GM23248 (cell line): ENCODE measurements at places on chromosomes 6 and 20.
A peak's percentile ranks its signal among the peaks of the same experiment; 100 is the strongest.

DNA sequence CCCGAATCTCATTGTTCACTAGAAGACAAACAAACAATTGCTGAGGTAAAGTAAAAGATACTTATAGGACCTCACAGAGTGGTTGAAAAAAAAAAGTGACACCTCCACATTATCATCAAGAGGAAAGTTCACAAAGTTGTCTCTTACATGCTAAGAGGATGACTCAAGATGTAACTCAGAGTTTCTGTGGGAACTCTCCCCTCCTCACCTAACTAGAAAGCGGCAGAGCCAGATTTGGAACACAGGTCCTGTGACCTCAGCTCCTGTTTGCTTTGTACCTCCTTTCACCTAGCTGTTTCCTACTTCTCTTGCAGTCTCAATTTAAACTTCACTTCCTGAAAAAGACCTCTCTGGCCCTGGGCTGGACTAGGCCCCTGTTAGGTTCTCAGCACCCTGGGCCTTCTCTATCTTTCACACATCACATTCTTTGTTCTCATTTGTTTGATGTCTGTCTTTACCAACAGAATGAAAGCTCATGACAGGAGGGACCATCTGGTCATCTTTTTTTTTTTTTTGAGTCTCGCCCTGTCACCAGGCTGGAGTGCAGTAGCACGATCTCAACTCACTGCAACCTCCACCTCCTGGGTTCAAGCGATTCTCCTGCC is 60.8 kb downstream of the CD24 start:
- DNase-seq = no peak

- no peak for DNase-seq
Measured at GRCh38 chr6:22471746-22472145, 97.6 kb upstream of the HDGFL1 start.

DNA sequence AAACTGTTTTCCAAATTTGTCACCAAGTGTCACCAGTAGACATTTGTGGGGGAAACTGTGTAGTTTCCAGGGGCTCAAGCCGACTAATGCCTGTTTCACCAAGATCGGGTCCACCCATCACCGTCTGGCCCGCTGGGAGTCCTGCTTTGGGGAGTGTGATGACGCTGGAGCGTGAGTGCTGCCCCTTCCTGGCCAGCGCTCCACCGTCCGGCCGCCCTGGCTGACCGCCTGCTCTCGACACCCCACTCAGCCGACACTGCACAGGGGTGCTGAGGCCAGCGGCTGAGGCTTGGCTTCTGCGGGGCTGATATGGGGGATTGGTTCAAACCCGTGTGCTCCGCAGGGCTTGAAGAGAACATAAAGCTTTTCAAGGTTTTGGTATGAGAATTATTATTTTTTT is 160.1 kb downstream of the SMOC2 start:
- DNase-seq = no peak

- DNase-seq = peak; percentile 88
Measured at GRCh38 chr6:39377539-39377950, 55.0 kb upstream of the KCNK16 start.

GRCh38 chr20:19952392-19952791 is 64.8 kb upstream of the NAA20 start:
- DNase-seq = no peak

DNA sequence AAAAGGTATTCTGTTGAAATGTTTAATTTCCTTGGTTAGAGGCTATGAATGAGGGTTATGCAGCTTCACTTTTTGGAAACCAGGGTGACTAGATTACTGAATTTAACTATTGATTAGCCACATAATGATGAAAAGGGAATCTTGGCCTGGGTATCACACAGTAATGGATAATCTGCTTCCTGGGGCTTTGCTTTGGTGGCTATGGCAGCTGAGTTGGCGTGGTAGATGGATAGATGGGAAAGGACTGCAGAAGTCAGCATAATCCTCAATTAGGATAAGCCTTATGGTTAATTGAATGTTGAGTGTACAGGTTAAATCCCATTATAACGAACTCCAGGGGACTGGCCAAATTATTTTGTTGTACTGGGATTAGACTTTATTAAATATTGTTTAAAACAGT is 5.2 kb downstream of the NCOA3 start:
- DNase-seq = no peak

- DNase-seq = no peak
Measured at GRCh38 chr6:38591439-38591838, 48.3 kb downstream of the BTBD9 start.

DNA sequence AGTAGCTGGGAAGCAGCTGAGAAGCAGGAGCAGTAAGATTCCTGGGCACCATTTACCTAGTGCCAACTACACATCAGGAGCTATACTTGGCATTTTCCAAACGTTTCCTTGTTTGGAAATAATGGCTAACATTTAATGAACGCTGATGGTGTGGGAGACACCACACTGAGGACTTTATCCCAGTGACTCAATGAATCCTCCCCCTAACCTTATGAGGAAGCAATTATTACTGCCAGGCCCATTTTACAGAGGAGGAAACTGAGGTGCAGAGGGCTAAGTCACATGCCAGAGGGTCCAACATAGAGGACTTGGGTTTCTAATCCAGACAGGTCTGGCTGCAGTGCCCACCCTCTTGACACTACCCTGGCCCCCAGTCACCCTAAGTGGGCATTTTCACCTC is 6.1 kb downstream of the PTGIS start:
- DNase-seq = peak; percentile 50

- DNase-seq = no peak
Measured at GRCh38 chr20:46071573-46071972, 18.2 kb downstream of the NCOA5 start.

DNA sequence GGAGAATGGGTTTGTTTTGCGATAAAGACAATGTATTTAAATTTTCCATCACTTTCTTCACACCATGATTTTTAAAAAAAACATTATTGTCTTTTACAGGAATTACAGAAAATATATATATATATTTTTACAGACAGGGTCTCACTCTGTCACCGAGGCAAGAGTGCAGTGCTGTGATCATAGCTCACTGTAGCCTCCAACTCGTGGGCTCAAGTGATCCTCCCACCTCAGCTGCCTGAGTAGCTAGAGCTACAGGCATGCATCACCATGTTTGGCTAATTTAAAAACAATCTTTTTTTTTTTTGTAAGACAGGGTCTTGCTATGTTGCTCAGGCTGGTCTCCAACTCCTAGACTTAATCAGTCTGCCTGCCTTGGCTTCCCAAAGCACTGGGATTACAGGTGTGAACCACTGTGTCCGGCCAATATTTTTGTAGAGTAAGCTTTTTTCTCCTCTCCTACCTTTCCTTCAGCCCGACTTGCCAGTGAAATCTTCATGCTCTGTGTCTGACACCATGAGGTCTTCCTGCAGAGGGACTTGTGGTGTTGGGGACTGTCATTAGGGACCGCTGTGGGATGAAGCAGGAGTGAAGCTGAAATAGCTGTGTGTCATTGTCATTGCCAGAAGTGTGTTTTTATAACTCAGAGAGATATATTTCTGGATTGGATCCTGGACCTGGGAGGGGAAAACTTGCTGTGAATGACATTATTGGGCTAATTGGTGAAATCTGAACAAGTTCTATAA is 13.2 kb downstream of the DSP start:
- peak; percentile 35 for DNase-seq

DNA sequence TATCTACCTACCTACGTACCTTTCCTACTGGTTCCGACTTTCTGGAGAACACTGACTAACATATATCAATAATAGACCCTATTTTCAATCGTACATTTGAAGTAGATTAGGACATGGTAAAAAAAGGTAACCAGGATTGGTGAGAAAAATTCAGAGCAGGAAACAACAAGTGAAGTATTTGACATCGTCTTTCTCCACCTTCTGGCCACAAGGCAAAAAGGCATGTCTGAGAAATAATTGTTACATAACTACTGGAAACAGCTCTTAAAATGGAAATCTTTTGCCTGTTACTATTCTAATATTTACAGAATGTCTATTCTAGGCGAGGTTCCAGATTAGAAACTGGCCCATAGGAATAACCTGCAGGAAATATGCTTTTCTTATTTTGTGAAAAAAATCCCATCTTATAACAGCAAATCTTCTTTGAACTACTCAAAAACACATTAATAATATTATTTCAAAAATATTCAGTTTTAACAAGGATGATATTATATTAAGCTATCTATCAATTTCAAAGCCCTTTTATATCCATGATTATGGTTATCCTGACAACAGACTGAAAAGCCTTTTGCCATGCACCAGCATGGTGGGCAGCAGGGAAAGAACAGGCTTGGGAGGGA is 80.8 kb downstream of the RCAN2 start:
- peak; percentile 71 for DNase-seq

GRCh38 chr6:70411542-70412251 is 1.6 kb upstream of the FAM135A start:
- DNase-seq = no peak

GRCh38 chr6:12476484-12476883 is 186.3 kb downstream of the EDN1 start:
- no peak for DNase-seq

GRCh38 chr20:17377231-17377630 is 150.4 kb downstream of the PCSK2 start:
- DNase-seq = no peak

DNA sequence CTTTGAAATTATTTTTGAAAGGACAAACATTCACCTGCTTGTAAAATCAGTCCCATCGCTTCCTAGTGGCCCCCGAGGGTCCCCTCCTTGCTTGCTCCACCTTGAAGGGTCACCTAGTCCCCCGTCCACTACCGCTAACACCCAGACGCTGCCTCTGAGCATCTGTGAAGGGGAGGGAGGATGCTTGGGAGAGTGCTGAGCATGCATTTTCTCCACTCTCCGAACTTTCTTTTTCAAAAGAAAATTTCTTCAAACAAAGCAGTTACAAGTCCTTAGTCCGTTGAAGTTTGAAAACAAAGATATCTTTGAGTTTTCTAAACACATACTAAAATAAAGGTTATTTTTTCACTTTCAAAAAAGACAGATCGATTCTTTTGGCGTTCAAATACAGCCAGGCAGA is 224.3 kb upstream of the ARID1B start:
- no peak for DNase-seq

DNA sequence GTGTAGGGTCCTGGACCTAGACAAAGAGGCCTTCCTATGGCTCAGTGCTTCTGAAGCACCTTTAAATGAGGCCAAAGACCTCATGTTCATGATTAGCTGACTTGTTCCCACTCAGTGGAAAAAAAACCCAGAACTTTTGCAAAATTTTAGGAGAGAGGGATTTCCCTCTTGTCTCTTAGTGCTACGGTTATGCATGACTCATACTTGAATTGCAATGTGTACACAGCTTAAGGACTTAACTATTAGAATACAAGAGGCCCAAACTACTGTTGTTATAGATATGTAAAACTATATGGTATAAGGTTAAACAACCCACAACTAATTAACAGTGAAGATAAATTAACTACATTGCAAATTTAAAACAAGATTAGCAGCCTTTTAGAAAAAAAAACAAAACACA is 32.3 kb upstream of the HLA-A start:
- peak; percentile 46 for DNase-seq

GRCh38 chr6:14390805-14391204 is 273.2 kb downstream of the CD83 start:
- DNase-seq = no peak

DNA sequence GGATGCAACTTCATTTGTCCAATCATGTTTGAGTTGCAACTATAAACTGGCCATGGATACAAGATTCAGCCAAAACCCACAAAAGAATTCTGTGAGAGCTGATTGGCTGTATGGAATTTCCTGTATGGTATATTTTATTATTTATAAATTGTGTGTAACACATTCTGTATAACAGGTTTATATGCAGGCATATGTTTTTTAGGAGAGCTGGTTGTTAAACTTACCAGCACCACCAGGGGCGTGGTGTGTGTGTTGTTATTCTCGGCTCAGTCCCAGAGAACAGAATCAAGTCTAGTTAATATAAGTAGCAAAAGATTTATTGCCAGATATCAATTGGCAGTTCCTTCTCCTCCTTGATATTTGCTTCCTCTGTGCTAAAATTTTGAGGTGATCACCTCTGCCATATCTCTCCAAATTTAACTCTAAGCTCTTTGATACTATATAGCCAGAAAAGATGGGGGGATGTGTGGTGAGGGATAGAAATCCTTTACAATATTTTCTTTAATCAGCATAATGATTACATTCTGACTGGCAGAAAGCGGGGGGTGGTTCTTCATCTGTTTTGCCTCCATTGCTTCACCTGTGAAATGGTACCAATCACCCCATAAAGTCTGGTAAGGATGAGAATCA is 22.9 kb downstream of the CNBD2 start:
- peak; percentile 68 for DNase-seq

GRCh38 chr20:16293590-16293989 is 279.7 kb downstream of the KIF16B start:
- DNase-seq = peak; percentile 23

DNA sequence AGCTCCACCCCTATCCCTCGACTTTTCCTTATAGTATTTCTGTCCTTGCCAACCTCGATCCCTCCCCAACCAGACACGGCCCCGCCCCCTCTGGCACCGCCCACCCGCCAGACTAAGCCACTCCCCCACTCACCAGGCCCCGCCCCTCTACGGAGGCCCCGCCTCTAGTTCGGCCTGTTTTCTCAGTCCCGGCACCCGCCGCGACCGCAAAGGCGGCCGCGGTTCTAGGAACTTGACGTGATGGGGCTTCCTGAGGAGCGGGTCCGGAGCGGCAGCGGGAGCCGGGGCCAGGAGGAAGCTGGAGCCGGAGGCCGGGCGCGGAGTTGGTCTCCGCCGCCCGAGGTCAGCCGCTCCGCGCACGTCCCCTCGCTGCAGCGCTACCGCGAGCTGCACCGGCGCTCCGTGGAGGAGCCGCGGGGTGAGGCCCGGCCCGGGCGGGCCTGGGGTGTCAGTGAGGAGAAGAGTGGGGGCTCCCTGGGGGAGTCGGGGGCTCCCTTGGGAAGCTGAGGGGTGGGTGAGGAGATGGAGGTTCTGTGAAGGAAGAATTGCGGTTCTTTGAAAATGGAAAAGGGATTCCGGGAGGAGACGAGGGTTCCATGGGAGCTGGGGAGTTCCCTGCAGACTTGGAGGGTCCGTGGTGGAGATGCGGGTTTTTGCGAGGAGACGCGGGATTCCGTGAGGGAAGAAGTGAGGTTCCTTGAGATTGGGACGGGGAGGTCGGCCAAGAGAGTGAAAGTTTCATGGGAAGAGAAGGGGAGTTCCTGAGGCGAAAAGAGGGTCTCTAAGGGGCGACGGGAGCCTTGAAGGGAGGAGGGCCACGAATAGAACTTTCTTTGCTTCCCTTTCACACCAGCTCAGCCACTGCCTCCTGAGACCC is at the start of gene ACSS2:
TSS of gene ACSS2 (plus strand) at position 207 of the 877 bp plus-strand sequence. CDS start at position 241, 34 bp downstream.
- DNase-seq = no peak

DNA sequence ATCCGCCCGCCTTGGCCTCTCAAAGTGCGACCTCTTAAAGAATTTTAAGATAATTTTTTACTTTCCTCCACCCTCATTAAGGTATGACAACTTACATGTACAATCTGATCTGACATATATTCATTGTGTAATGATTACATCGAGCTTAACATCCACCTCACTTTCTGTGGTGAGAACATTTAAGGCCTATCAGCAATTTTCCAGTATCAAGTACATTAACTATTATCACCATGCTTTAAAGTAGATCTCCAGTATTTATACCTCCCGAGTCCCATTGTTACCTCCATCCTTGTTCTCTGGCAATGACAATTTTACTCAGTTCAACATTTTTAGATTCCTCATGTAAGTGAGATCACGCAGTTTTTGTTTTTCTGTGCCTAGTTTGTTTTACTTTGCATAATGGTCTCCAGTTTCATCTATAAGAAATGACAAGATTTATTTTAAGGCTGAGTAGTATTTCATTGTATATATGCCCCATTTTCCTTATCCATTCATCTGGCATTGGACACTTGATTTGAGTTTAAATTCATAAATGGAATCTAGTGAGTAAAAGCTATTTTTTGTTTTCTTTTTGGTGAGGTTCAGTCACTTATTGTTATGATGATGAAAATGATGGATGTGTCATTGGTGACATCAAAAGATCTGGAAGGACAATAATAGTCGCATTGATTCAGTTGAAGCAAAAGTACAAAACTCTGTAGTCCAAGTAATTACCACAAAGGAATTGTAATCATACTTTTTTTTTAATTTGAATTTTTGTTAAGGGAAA is 87.0 kb downstream of the OR2B2 start:
- no peak for DNase-seq
